Breast epithelium (tissue), 4 donors: ENCODE measurements at places on chromosomes 4 and X.

GRCh38 chr4:132956962-132957361, 192.1 kb upstream of the PCDH10 start:
- no peak for DNase-seq

DNA sequence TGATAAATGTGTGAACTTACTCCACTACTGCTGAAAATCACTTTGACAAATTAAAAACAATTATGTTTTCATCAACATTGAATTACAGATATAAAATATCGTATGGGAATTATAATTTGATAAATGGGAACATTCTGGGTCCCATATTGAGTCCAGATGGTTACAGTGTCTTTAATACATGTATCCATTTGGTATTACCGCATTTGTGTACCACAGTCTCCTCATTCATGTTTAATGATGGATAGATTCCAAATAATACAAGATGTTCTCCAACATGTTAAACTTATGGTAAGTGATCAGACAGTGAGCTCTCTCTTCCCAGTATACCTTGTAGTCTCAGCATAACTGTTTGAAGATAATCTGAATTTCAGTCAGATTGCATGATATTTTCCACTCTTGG, 1706.8 kb upstream of the PCDH7 start:
- DNase-seq, result no peak

- DNase-seq, result no peak
These were observed 25.8 kb downstream of the TEC start for GRCh38 chr4:48243887-48244286.

GRCh38 chr4:175951794-175952193, 113.8 kb upstream of the WDR17 start:
- DNase-seq, result no peak

DNA sequence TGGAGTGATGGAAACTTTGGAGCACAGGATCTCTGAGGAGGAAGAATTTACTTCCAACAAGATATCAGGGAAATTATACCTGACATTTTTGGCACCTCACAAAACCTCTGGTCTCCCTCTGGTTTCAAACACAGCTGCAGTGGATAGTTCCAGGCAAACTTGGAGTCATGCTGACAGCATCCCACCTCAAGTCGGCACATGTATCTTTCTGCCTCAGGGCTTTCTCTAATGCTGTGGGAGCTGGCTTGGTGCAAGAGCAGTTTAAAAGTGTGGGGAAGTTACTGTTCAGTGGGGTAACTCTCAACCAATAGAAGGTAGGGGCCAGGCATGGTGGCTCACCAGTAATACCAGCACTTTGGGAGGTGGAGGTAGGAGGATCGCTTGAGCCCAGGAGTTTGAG, 207.1 kb upstream of the NHS start:
- no peak for DNase-seq

- no peak for DNase-seq
These were observed 54.3 kb downstream of the SLIT2 start for GRCh38 chr4:20305976-20306375.

GRCh38 chr4:186449954-186450353, 105.4 kb downstream of the MTNR1A start:
- DNase-seq, result no peak

DNA sequence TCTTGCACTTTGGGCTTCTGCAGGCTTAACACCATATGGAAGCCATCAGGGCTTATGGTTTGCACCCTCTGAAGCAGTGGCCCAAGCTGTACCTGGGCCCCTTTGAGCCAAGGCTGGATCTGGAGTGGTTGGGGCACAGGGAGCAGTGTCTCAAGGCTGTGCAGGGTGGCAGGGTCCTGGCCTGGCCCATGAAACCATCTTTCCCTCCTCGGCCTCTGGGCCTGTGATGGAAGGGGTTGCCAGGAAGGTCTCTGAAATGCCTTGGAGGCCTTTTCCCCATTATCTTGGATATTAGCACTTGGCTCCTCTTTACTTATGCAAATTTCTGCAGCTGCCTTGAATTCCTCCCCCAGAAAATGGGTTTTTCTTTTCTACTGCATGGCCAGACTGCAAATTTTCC, 134.7 kb upstream of the USP9X start:
- no peak for DNase-seq

DNA sequence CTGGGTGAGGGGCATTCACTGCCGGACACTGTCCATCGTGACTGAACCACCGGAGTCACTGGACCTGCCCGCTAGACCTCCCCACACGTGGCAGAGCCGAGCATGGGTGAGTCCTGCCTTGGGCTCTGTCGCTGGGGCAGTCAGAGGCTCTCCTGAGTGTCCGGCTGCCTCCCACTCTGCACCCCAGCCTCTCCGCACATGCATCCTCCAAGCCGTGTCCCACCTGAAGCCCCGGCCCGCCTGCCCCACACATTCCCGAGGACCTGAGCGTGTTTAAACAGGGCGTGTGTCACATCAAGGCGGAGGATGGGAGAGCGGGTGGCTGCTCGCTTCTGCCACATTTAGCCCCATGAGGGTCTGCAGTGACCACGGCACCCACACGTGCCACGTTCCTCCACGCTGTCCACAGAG, 4.7 kb downstream of the CPLX1 start:
- no peak for DNase-seq

- DNase-seq, result peak; percentile 20
These were observed 22.2 kb downstream of the PSAPL1 start for GRCh38 chr4:7412554-7412912.

DNA sequence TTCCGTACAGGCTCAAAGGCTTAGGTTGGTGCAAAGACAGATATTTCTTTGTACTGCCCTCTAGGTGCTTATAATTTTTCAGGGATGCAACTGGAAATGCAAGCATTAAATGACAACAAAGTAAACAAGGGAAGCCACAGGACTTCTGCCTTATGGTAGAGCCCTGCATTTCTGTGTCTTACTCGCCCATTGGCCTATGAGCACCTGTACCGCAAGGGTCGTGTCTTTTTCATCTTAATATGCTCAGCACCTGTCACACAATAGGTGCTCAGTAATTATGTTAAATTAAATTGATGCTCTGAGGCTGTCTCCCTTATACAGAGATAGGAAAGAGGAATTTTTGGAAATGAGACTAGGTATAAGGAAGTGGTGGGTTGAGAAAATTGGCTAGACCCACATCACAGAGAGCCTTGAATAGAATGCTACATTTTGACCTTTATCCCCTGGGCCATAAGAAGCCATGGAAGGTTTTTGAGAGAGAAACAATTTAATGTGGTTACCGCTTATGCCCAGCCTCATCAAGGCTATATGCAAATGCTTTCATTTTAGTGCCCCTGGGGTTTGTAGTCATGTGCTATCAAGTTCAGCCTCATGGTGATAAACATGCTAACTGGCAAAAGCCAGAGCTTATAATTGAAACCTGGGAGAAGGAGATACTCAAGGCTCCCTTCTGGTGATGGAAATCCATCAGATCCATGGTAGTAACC, 16.3 kb downstream of the VSIG4 start:
- DNase-seq, result no peak

- no peak for DNase-seq
These were observed 63.3 kb downstream of the PTPN13 start for GRCh38 chr4:86657382-86657781.

DNA sequence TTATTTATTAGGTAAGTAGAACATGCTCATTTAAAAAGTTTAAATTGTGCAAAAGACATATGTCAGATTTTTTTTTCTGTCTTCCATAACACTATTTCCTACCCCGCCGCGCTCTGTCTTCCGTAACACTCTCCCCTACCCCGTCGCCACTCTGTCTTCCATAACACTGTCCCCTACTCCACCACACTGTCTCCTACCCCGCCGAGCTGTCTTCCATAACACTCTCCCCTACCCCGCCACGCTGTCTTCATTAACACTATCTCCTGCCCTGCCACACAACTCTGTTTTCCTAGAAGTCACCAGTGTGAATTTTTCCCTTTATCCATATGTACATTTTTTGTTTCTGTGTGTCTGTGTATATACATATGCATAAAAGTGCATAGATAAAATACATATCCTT, 4.4 kb downstream of the MSMO1 start:
- DNase-seq, result no peak

DNA sequence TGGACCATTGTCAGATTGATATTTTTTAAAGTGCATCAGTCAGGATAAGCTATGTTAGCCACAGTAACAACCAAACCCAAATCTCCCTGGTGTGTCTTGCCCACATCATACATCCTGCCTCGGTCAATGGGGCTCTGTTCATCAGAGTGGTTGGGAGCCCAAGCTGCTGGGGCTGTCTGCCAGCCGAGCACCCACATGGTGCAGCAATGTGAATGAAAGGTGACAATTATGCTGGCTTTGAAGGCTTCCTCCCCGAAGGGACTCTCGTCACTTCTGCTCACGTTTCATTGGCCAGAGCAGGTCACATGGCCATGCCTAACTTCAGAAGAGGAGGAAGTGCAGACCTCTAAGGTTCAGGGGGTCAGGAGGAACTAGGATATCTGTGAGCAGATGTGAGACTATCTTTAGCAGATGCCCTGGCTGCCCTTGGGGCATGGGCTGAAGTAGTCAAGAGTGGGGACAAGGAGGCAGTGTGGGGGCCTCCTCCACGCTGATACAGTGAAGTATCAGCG, 1.3 kb upstream of the JAKMIP1 start:
- no peak for DNase-seq

- no peak for DNase-seq
These were observed 50.4 kb downstream of the USP11 start for GRCh38 chrX:47283015-47283771.

- no peak for DNase-seq
These were observed 9.4 kb upstream of the RPGR start for GRCh38 chrX:38336538-38337240.

GRCh38 chrX:153336121-153336894, 2.4 kb downstream of the ZNF275 start:
- DNase-seq, result no peak

DNA sequence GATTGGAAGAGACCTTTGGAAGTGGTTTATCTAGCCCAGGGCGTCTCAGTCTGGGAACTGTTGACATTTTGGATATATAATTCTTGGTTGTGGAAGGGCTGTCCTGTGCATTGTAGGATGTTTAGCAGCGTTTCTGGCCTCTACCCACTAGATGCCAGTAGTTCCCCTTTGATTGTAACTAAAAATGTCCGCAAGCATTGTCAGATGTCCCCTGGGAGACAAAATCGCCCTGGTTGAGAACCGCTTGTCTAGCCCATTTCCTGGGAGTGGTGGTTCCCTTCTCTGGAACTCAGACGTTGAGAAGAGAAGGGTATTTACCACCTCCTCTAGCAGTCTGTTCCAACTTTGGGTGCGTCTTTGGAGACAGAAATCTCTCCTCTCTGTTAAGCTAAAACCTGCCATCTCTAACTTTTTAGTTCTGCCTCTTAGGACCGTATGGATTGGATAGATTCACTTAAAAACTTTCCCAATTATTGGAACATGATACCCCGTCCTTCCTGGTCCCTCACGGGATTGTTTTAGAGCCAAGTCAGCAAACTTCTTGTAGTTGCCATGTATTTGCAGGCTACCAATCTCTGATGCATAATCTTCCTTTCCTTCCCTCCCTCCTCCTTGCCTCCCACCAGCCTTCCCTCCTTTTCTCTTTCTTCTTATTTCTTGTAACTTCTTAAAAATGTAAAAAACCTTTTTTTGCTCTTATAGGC, 13.9 kb downstream of the TMEM165 start:
- DNase-seq, result no peak

GRCh38 chr4:158202481-158202880, 7.8 kb upstream of the TMEM144 start:
- no peak for DNase-seq

DNA sequence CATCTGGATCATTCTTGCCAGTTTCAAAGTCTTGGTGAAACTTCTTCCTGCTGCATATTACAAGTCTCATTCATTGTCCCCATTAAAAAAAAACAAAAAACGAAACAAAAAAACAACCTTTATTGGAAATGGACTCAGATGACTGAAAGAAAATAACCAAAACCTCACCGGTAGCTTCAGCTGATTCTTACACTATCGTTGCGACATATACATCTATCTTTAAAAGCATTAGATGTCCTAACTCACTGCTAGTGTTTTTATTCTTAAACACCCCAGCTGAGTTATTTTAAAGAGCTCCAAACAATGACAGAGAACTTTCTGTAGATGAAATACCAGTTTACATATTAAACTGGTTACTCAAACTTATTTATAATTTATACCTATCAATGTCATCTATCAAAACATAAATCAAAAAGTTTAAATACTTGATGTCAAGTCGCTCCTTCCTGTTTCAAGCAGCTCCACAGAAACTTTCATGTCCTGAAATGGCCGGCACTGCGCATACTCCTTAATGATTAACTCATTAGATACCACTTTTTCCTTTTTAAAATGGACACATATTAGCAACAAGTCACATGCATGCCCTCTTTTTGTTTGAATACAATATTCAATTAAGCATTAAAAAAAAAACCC, 87.2 kb downstream of the HPRT1 start:
- DNase-seq, result no peak

GRCh38 chr4:137471895-137472294, 60.4 kb downstream of the PCDH18 start:
- no peak for DNase-seq

DNA sequence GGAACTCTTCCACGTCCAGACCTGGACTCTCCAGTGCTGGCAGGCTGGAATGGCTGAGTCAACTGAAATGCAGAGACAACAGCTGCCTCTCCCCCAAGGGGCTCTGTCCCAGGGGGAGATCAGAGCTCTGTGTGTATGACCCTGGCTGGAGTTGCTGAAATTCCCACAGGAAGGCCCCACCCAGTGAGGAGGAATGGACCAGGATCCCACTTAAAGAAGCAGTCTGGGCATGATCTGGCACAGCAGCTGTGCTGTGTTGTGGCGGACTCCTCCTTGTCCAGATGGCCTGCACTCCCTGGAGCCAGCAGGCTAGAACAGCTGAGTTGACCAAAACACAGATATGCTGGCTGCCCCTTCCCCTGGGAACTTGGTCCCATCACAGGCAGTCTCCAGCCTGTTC, 25.4 kb downstream of the C4orf17 start:
- no peak for DNase-seq

- DNase-seq, result no peak
These were observed 66.9 kb upstream of the C4orf50 start for GRCh38 chr4:6085028-6085690.

DNA sequence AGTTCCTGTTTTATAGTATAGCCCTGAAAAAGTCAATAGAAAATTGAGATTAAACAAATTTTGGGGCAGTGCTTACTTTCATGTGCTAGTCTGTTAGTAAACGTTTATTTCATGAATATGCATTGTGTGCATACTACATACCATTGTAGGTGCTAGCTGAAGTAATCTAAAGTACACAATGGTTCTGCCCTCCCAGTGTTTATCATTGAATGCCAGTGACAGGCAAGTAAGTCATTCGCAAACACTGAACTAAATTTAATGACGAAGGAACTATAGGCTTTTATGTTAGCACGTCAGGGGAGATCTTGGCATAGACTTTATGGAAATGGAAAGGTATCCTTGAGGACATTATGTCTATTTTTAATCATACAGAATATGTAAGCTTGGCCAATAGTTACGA, 426.9 kb upstream of the EPHA5 start:
- no peak for DNase-seq

GRCh38 chr4:13527192-13527980, 16.9 kb downstream of the NKX3-2 start:
- DNase-seq, result no peak
